Adrenal gland (tissue), 19 donors: ENCODE measurements at places on chromosomes 12 and 14. TPM values are rescaled to one million over a fixed set of nuclear protein-coding genes. Genes with fewer than 3 reads are reported as not detected.

DNA sequence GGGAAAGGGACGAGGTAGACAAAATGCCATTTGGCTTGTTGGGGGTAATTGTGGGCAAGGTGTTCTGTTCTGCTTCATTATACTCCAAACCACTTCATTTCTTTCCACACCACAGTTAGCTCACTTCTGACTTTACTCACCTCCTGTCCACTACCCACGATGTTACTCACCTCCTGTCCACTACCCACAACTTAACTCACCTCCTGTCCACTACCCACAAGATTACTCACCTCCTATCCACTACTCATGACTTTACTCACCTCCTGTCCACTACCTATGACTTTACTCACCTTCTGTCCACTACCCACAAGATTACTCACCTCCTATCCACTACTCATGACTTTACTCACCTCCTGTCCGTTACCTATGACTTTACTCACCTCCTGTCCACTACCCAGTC, 10.1 kb upstream of the TWF1 start:
- no peak for DNase-seq

DNA sequence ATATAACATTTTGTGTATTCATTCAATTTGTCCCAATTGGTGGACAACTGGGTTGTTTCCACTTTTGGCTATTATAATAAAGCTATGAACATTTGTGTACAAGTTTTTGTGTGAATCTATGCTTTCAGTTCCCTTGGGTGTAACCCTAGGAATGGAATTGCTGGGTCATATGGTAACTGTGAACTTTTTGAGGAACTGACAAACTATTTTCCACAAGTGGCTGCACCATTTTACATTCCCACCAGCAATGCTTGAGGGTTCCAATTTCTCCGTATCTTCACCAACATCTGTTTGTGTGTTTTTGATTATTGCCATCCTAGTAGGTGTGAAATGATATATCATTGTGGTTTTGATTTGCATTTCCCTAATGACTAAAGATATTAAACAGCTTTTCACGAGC, 13.0 kb downstream of the LPCAT3 start:
- DNase-seq, result no peak

GRCh38 chr12:13144266-13144828, 40.9 kb upstream of the GSG1 start:
- no peak for DNase-seq

DNA sequence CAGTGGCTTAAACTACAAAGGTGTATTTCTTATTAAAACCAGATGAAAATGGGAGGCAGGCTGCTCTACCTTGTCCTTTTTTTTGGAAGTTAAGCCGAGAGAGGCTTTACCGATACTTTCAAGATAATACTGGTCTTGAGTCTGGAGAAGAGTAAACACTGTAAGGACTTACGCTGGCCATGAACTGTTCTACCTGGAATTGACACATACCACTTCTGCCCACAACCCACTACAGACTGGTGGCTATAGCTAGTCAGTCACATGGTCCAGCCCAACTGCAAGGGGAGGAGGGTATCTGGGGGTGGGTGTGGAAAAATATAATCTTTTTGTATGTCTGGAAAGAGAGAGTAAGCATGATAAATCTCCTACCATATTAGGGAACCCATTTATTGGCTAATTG, 4.4 kb upstream of the FUT8 start:
- DNase-seq, result no peak

DNA sequence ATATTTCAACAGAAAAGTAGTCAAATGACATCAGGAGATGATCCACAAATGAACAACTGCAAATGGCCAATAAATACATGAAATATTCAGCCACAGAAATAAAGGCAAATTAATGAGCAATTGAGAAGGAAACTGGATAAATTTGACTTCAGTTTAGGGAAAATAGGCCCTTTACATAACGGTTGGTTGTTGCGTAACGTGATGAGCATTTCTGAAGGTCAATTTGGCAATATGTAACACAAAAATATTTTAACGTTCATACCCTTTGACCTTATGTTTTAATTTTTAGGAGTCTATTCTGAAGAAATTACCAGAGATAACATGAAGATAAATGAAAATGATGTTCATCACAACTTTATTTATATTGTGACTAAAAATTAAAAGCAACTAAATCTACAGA, 14.7 kb upstream of the MSRB3 start:
- no peak for DNase-seq

GRCh38 chr14:58776516-58776915, 138.8 kb downstream of the DACT1 start:
- no peak for DNase-seq

- no peak for DNase-seq
Observed at GRCh38 chr12:92861381-92861780, 67.7 kb downstream of the EEA1 start.

- no peak for DNase-seq
Observed at GRCh38 chr12:29053567-29053966, 95.5 kb upstream of the FAR2 start.

GRCh38 chr12:108525681-108526080, 10.6 kb downstream of the FICD start:
- DNase-seq, result no peak

DNA sequence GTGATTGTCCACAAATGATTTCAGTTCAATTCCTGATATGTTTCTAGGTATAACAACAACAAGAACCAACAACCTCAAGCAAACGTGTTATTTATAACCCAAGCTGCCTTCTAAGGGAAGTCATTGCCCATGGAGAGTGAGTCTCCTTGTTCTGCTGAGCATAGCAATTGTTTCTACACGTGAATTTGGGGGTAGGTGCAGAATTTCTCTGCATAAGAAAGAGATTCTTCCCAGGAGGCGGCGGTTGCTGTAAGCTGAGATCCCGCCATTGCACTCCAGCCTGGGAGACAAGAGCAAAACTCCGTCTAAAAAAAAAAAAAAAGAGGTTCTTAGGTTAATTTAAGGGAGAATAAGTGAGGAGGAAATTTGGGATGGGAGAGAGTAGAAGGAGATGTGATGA, 226.5 kb upstream of the PELI2 start:
- DNase-seq, result no peak

DNA sequence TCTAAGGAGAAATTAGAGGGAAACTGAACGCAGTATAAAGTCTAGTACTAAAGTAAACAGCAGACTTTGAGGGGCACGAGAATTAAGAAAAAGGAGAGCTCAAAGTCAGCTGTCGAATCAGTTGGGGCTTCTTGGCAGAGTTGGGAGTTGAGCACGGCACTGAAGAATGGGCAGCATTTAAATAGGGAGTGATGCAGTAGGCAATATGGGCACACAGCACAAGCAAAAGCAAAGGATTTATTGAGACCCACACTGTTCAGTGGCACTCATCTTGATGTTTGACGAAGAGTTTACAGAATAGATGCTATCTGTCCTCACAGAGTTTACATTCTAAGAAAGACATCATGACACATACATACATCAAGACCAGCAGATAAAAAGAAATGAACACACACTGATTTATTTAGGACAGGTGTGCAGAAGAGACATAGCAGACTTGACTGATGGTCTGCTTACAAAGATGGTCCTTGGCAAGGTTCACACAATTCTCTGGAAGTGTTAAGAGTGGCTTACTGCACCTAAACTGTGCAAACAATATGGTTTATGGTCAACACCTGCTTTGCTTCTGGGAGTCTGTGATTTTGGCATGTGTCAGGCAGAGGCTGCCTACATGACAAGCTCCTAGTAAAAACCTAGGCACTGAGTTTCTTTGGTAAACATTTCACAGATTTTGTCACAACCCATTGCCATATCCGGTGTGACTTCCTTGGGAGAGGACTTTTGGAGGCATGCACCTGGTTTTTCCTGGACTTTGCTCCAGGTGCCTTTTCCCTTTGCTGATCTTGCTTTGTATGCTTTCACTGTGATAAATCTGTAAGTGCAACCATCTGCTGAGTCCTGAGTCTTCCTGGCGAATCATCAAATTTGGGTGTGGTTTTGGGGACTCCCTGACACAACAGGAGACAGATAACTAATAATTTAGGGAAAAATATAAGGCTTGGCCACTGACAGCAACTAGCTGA, 26.3 kb downstream of the ALKBH1 start:
- no peak for DNase-seq

- DNase-seq, result no peak
Observed at GRCh38 chr12:57006809-57007475, 596 bp upstream of the ZBTB39 start.

DNA sequence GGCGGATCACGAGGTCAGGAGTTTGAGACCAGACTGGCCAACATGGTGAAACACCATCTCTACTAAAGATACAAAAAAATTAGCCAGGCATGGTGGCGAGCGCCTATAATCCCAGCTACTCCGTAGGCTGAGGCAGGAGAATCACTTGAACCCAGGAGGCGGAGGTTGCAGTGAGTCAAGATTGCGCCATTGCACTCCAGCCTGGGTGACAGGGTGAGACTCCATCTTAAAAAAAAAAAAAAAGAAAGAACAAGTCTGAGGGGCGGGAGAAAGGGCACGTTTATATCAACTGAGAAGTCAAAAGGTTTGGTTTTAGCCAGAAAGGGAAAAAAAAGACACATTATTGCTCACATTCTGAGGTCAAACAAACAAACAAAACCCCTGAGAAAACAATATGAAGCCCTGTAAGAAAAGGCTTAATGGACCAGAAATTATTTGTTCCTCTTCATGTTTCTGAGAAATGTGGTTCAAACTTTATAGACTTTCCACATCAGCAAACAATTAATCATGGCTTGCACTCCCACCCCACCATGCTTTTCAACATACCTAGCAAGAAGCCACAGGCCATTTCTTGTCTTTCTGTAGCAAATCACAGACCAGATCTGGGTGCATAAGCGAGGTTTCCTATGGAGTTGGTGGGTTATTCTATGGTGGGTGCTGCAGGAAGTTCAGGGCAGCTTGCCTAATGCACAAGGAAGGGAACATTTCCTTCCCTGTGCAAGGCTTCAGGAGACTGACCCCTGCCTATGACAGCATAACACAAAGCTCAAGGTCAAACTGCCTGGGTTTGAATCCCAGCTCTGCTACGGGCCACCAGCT, 80.1 kb downstream of the SSPN start:
- DNase-seq, result no peak

DNA sequence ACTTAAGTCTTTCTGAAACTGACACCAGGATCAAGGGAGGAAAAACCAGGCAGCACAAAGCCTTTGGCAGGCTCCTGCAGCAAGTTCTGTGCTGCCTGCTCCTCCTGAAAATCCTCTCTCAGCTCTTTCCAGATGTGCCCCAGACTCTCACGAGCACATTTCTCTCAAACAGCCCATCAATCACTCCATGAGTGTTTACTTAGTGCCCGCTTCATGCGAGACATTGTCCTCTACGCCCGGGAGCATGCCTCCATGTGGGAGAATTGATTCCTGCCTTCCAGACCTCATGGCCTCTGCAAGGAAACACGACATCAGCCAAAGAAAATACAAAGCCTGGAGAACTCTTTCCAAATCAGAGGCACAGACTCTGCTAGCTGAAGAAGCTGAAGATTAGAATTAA, 46.5 kb upstream of the TSPAN11 start:
- DNase-seq, result no peak

- no peak for DNase-seq
Observed at GRCh38 chr12:71838676-71839075, 883 bp upstream of the TBC1D15 start.

AMDHD1 gene
- polyA plus RNA-seq, result 87.4 TPM

TMPRSS12 gene
- not detected for polyA plus RNA-seq

GPR162 gene
- polyA plus RNA-seq, result 13.7 TPM
